ENCODE measurements at places on chromosomes 6 and 20. TPM values are rescaled to one million over a fixed set of nuclear protein-coding genes. Genes with fewer than 3 reads are reported as not detected.
A peak's percentile ranks its signal among the peaks of the same experiment; 100 is the strongest.

- no peak for DNase-seq
- peaks cover 6% of the 10 kb centered on the region for H3K4me1 ChIP-seq
- H3K4me3 ChIP-seq, result no peak overlapping the region
- peaks cover 16% of the 10 kb centered on the region for H3K27me3 ChIP-seq
- H3K36me3 ChIP-seq, result no peaks in the 10 kb centered on the region
Observed at GRCh38 chr20:38224531-38224930, 36.0 kb downstream of the KIAA1755 start.

Gene SLC32A1
- polyA plus RNA-seq, result not detected

- no peaks in the 10 kb centered on the region for H3K36me3 ChIP-seq
- no peak for DNase-seq
- no peak overlapping the region for H3K27ac ChIP-seq
- H3K27me3 ChIP-seq, result peaks cover 1% of the 10 kb centered on the region
- H3K4me1 ChIP-seq, result peaks cover 14% of the 10 kb centered on the region
Observed at GRCh38 chr6:138514860-138515540, 15.7 kb upstream of the NHSL1 start.

Gene ARMH2
- polyA plus RNA-seq, result 0.27 TPM

GRCh38 chr6:152984513-152984872 is 1.7 kb upstream of the FBXO5 start:
- peaks cover 20% of the 10 kb centered on the region for H3K4me1 ChIP-seq
- peak overlapping the region; percentile 97 for H3K4me3 ChIP-seq
- no peaks in the 10 kb centered on the region for H3K36me3 ChIP-seq

- H3K4me1 ChIP-seq, result no peaks in the 10 kb centered on the region
- no peak for DNase-seq
- H3K27me3 ChIP-seq, result no peaks in the 10 kb centered on the region
- H3K4me3 ChIP-seq, result no peak overlapping the region
- H3K27ac ChIP-seq, result no peak overlapping the region
Observed at GRCh38 chr6:142443532-142443931, 141.7 kb downstream of the ADGRG6 start.

DNA sequence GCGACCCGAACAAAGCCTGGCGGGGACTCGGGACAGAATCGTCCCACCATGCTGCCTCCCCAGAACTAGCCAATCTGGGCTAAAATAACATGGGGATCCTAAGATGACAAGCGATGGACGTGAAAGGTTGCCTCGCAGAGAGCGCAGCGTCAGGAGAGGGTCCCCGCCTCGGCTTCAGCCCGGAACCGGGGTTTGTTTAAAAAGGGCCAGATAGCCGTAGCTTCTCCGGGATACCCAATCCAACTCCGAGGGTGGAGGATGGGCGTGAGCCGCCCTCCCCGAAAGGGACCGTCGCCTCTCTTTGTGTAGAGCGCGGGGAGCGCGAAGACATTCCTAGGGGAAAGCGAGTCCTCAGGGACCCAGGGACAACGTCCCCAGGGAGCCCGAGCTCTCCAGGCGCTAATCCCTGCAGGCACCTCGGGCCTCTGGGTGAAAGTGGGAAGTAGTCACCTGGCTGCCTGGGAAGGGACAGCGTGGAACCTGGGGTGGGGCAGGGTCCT is 643 bp downstream of the CD24 start:
- no peak overlapping the region for H3K27ac ChIP-seq
- no peaks in the 10 kb centered on the region for H3K36me3 ChIP-seq
- H3K4me3 ChIP-seq, result peak overlapping the region; percentile 84
- no peak for DNase-seq
- peaks cover 73% of the 10 kb centered on the region for H3K27me3 ChIP-seq
- peaks cover 4% of the 10 kb centered on the region for H3K4me1 ChIP-seq

DNA sequence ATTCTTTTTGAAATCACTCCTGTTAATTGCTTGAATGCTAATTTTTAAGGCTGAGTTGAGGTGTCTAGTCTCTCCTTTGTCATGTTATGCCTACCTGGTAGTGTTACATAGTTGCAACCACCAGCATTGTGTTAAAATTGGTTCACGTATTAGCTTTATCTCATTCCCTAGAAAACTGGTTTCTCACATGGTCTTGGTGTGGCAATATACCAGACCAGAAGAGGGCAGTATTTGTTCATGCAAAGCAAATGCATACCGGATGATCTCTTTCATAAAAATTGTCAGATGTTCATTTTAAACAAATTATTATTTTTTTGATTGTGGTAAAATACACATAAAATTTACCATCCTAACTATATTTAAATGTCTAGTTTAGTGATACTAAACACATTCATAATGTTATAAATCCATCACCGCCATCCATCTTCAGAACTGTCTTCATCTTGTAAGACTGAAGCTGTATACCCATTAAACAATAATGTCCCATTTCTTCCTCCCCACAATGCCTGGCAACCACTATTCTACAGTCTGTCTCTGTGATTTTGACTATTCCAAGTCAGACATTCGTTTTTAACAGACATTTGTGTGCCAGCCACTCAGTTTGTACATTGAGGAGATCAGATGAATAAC is 92.8 kb downstream of the ATRN start:
- H3K36me3 ChIP-seq, result peaks cover 76% of the 10 kb centered on the region
- H3K4me1 ChIP-seq, result no peaks in the 10 kb centered on the region
- no peaks in the 10 kb centered on the region for H3K27me3 ChIP-seq
- no peak for DNase-seq

GRCh38 chr6:170287371-170287876 is 3.5 kb downstream of the DLL1 start:
- no peak for DNase-seq
- no peak overlapping the region for H3K27ac ChIP-seq
- H3K4me3 ChIP-seq, result no peak overlapping the region
- H3K36me3 ChIP-seq, result peaks cover 10% of the 10 kb centered on the region

DNA sequence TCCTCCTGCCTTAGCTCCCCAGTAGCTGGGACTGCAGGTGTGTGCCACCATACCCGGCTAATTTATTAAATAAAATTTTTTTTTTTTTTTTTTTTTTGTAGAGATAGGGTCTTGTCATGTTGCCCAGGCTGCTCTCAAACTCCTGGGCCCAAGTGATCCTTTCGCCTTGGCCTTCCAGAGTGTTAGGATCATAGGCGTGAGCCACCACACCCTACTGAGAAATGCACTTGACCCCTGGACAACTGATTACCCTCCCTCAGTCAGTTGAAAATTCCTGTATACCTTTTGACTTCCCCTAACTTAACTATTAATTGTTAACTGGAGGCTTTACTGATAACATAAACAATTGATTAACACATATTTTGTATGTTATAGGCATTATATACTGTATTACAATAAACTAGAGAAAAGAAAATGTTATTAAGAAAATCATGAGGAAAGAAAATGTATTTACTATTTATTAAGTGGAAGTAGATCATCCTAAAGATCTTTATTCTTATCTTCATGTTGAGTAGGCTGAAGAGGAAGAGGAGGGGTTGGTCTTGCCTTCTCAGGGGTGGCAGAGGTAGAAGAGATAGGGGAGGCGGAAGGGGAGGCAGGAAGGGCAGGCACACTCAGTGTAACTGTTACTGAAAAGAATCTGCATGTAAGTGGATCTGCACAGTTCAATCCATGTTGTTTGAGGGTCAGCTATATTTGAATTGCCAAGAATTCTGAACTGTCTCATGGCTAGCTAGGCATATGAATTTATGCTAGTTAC is 104.3 kb downstream of the FARS2 start:
- no peaks in the 10 kb centered on the region for H3K27me3 ChIP-seq
- peaks cover 18% of the 10 kb centered on the region for H3K4me1 ChIP-seq
- peaks cover 12% of the 10 kb centered on the region for H3K36me3 ChIP-seq
- H3K27ac ChIP-seq, result no peak overlapping the region
- no peak overlapping the region for H3K4me3 ChIP-seq

GRCh38 chr6:107832151-107833056 is 8.3 kb upstream of the SCML4 start:
- H3K27me3 ChIP-seq, result no peaks in the 10 kb centered on the region
- no peak for DNase-seq
- no peaks in the 10 kb centered on the region for H3K36me3 ChIP-seq
- no peak overlapping the region for H3K4me3 ChIP-seq
- peaks cover 23% of the 10 kb centered on the region for H3K4me1 ChIP-seq

DNA sequence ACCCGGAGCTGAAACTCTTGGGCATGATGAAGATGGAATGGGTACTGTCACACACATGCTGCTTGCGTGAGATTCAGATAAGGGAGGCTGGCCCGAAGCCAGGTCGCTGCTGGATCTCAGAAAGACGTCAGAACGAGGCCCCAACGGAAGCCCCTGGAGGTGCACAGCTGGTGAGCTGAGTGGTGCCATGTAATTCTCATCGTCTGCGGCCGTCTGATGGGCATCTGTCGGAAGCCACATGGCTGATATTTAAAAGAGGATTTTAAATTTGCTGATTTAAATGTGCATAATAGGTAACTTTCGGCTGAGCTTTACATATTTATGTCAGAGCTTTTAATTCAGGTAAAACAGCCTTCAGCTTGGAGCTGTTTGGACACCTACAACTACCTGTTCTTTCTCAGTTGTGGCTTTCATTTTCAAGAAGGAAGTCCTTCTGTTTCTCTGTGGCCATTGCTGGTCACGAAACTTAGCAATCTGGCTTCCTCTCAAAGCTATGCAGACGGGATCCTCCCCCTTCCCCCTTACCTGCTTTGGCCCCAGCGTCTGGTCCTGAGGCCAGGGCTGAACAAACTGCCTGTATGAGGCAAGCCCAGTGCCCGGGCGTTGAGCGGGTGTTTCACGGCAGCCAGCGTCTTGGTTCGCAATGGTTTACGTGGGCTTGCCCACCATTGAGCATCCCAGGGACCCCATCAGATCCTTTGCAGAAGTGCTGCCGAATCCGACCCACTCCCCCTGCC is 9.2 kb downstream of the SLCO4A1 start:
- H3K4me3 ChIP-seq, result peak overlapping the region; percentile 84
- H3K27me3 ChIP-seq, result no peaks in the 10 kb centered on the region
- H3K36me3 ChIP-seq, result no peaks in the 10 kb centered on the region
- peak overlapping the region; percentile 98 for H3K27ac ChIP-seq
- peaks cover 35% of the 10 kb centered on the region for H3K4me1 ChIP-seq

Gene RAET1E
- not detected for polyA plus RNA-seq

- no peaks in the 10 kb centered on the region for H3K36me3 ChIP-seq
- no peak for DNase-seq
- H3K4me3 ChIP-seq, result no peak overlapping the region
- peaks cover 7% of the 10 kb centered on the region for H3K27me3 ChIP-seq
- H3K4me1 ChIP-seq, result no peaks in the 10 kb centered on the region
Observed at GRCh38 chr20:50602432-50603088, 88.8 kb downstream of the RIPOR3 start.

DNA sequence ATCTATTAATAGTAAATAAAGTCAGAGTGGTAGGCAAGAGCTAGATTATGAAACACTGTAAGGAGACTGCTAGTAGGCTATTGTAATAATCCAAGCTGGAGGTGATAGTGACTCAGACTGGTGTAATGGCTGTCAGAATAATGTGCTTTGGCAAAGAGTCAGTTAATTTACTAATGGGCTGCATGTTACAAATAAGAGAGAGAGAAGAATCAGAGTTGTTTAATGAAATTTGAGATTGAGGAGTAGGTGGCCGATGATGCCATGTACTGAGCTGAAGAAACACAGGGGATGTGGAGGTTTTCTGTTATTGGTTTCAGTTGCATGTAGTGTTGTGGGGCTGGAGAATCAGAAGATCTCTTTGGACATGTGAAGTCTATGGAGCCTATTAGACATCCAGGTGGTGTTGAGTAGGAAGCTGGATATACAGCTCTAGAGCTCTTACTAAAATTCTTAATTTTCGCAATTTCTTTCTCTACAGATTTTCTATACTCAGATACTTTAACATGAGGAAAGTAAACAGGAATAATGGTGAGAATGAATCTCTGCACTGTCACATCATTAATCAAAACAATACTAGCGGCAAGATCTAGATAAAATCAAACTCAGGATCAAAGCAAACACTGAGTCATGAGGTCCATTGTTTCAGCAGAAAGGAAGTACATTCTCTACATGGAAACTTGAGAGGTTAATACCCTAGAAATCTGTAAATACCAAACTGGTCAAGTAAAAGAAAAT is 167.7 kb downstream of the SIM1 start:
- no peak overlapping the region for H3K27ac ChIP-seq
- no peaks in the 10 kb centered on the region for H3K4me1 ChIP-seq
- no peak overlapping the region for H3K4me3 ChIP-seq
- no peak for DNase-seq

- peaks cover 11% of the 10 kb centered on the region for H3K4me1 ChIP-seq
- H3K27me3 ChIP-seq, result no peaks in the 10 kb centered on the region
- no peak overlapping the region for H3K27ac ChIP-seq
Observed at GRCh38 chr20:3759316-3759823, 8.2 kb downstream of the ADISSP start.

Gene BPIFB2
- not detected for polyA plus RNA-seq

Gene PRL
- polyA plus RNA-seq, result 2.0 TPM

Gene APOM
- polyA plus RNA-seq, result 5.5 TPM
